ENCODE measurements at places on chromosomes 5 and 9.

DNA sequence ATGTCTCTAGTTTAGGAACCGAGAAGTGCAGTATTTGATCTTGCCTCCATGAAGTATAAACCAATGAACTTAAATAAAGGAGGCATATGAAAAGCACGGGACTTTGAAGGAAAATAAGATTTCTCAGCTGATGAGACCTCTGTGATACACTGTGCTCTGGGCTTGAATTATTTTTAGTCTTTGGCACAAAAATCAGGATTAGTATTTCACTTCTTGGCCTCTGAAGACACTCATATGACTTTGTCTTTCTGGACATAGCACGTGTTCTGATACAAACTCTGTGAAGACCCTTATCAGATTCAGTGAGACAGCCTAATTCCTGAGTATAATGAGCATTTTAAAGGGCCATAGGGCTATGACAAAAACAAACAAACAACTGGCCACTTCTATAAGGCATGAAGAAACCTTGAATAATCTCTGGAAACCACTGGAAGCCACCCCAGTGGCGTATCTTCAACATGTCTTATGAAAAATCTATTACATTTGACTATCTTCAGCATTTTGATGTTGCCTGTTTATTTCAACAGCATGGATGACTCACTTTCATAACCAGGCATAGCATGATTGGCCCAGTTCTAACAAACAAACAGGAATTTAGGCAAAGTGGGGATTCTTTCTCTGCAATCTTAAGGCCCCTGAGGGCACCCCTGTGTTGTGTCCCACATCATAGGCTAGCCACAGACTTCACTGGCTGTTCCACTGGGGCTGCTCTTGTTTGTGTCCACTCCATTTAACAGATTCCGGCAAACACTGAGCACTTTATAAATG, 90.3 kb upstream of the ZNF462 start:
- no peak for DNase-seq
- no peaks in the 10 kb centered on the region for H3K27me3 ChIP-seq
- no peaks in the 10 kb centered on the region for H3K4me1 ChIP-seq
- H3K27ac ChIP-seq, result no peak overlapping the region
- no peaks in the 10 kb centered on the region for H3K36me3 ChIP-seq

DNA sequence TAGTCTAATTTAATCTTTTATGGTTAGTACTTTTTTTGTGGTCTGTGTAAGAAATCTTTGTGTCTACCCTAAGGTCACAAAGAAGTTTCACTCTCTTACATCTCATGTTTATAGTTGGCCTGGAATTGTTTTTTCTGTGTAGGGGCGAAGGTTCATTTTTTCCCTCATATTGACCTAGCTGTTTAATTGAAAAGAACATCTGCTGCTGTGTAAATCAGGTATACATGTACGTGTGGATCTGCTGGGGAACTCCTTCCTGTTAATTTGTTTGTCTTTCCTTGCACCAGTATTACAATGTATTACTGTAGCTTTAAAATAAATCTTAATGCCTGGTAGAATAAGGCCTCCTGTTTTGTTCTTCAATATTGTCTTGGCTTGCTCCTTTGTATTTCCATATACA, 37.8 kb downstream of the EXOSC2 start:
- no peaks in the 10 kb centered on the region for H3K4me1 ChIP-seq
- DNase-seq, result no peak
- no peaks in the 10 kb centered on the region for H3K36me3 ChIP-seq
- no peak overlapping the region for H3K4me3 ChIP-seq
- H3K27me3 ChIP-seq, result no peaks in the 10 kb centered on the region
- no peak overlapping the region for H3K27ac ChIP-seq

DNA sequence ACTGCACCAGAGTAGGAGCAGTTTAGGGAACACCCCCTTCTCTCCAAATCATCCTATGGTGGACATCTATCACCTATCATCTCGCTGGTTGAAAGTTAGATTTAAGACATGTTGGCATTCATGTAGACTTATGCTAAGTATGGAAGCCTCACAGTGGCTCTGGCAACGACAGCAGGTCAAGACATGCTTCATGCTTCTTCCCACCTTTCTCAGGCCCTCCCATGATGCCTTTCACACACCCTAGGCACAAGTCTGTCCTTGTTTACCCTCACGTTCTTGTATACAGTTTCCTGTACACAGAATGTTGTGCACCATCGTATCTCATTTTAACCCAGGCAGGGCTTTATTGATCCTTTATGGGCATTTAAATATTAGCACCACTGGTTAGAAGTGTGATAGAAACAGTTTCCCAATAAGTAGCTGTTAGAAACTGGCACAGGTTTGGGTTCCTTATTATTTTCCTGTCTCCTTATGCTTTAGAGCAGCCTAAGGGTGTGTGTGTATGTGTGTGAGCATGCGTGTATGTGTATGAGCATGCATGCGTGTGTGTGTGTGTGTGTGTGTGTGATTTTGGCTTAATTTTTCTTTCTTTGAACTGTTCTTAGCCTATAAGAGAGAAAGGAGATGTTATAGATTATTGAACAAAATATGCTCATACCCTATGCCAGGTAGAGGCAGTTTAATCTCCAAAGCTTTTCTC, 160.6 kb downstream of the NTRK2 start:
- H3K4me3 ChIP-seq, result no peak overlapping the region
- H3K36me3 ChIP-seq, result no peaks in the 10 kb centered on the region
- no peak overlapping the region for H3K27ac ChIP-seq
- no peak for DNase-seq
- H3K4me1 ChIP-seq, result peaks cover 5% of the 10 kb centered on the region
- H3K27me3 ChIP-seq, result no peaks in the 10 kb centered on the region

GRCh38 chr9:17810317-17810716, 231.5 kb downstream of the SH3GL2 start:
- H3K27ac ChIP-seq, result no peak overlapping the region
- H3K36me3 ChIP-seq, result no peaks in the 10 kb centered on the region
- H3K27me3 ChIP-seq, result no peaks in the 10 kb centered on the region
- H3K4me3 ChIP-seq, result no peak overlapping the region

- no peaks in the 10 kb centered on the region for H3K4me1 ChIP-seq
- DNase-seq, result no peak
- no peaks in the 10 kb centered on the region for H3K27me3 ChIP-seq
- no peaks in the 10 kb centered on the region for H3K36me3 ChIP-seq
- H3K4me3 ChIP-seq, result no peak overlapping the region
Measured at GRCh38 chr5:119527351-119527750, 75.1 kb downstream of the HSD17B4 start.

GRCh38 chr5:143842920-143843319, 31.0 kb downstream of the HMHB1 start:
- no peaks in the 10 kb centered on the region for H3K36me3 ChIP-seq
- H3K27ac ChIP-seq, result no peak overlapping the region
- H3K27me3 ChIP-seq, result no peaks in the 10 kb centered on the region
- DNase-seq, result no peak

- no peak overlapping the region for H3K27ac ChIP-seq
- no peak for DNase-seq
- H3K4me1 ChIP-seq, result no peaks in the 10 kb centered on the region
- no peak overlapping the region for H3K4me3 ChIP-seq
- H3K27me3 ChIP-seq, result no peaks in the 10 kb centered on the region
- H3K36me3 ChIP-seq, result no peaks in the 10 kb centered on the region
Measured at GRCh38 chr9:110752766-110753165, 84.2 kb downstream of the MUSK start.

DNA sequence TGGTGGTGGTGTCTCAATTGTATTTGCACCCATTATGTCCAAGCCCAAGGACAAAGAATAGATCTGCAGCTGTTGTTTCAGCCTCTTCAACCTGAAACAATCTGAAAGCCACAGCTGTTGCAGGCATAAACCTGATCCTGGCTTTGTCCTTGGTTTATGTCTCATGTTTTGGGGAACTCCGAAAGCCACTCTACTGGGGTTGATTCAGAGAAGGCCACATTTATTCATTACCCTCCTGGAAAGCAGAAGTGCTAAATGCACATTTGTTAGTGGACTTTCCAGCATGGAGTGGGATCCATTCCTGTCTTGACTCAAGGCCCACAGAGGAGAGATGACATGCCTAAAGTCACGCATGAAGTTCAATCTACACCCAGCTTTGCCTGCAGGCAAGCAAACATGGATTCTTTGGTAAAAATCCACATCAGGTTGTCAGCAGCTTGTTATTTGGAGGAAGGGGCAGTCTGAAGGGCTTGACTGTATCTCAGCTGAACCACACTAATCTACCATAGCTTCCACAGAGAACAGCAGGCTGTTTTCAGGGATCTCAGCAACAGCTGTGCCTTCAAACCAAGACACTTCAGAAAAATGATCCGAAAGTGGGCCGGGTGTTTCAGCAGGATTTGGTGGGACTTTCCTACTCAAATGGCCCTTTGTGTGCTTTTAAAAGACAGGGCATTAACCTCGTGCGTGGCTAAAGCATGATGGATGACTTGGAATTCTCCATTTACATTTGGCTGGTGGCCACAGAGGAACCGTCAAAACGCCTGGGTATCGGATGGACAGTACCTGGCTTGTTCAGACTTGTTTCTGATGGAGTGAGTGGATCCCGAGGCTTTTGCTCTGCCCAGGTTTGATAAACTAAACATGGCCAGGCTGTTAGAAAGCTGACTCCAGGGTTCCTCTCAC, 36.2 kb upstream of the ADAM19 start:
- no peak overlapping the region for H3K4me3 ChIP-seq
- DNase-seq, result peak; percentile 16
- no peaks in the 10 kb centered on the region for H3K36me3 ChIP-seq
- peaks cover 23% of the 10 kb centered on the region for H3K4me1 ChIP-seq
- H3K27me3 ChIP-seq, result no peaks in the 10 kb centered on the region

GRCh38 chr5:77103457-77103856, 16.4 kb upstream of the ZBED3 start:
- no peaks in the 10 kb centered on the region for H3K36me3 ChIP-seq
- no peak overlapping the region for H3K4me3 ChIP-seq
- H3K27ac ChIP-seq, result no peak overlapping the region
- no peaks in the 10 kb centered on the region for H3K27me3 ChIP-seq

GRCh38 chr5:90916947-90917800, 358.6 kb downstream of the ADGRV1 start:
- H3K4me3 ChIP-seq, result no peak overlapping the region
- no peak overlapping the region for H3K27ac ChIP-seq
- no peaks in the 10 kb centered on the region for H3K27me3 ChIP-seq
- DNase-seq, result no peak

- DNase-seq, result no peak
- no peaks in the 10 kb centered on the region for H3K36me3 ChIP-seq
- no peak overlapping the region for H3K4me3 ChIP-seq
- no peaks in the 10 kb centered on the region for H3K27me3 ChIP-seq
Measured at GRCh38 chr5:5122776-5123175, 17.4 kb upstream of the ADAMTS16 start.
